ENCODE measurements at places on chromosomes 11 and 22.

DNA sequence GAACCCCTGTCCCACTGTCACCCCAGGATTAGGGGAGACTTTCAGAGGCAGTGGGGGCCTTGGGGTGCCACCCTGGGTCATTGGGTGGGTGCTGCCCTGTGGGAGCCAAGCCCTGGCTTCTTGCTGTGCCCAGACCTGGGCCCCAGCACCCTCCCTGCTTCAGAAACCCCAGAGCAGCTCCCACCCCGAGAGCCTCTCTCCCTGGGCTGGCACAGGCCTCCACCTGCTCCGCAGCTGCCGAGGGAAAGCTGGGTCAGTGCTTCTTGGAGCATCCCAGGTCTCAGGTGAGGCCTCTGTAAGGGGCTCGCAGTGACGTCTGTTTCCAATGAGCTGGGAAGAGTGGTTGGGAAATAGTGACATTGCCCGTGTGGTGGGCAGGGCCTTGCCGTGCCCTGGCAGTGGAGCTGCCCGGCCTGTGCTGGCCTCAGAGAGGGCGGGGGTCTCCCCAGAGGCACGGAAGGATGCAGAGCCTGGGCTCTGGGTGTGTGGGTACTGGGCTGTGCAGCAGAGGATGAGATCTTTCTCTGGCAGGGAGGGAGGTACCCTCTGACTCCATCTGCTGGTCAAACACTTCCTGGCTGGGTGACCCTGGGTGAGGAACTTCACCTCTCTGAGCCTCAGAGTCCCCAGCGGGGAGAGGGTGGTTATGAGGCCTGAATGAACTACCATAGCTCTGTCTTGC lies 23.0 kb downstream of the C22orf23 start:
- DNase-seq: no peak

DNA sequence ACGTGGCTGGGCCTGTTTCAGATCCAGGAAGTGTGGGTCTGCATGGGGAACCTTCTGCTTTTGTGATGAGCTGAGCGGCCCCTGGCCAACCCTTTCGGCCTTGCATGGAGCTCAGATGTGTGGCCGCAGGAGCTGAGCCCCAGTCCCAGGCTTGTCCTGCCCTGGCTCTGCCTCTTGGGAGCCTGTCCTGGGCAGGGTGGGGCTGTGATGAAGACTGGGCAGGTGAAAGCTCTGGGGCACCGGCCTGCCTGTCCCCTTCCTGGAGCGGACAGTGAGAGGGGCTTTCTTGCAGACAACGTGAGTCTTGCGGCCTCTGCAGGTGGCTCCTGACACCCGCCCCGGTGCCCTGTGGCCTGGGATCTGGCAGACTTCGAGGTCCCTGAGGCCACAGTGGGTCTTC lies 1296.6 kb downstream of the BRD1 start:
- no peak for DNase-seq

GRCh38 chr11:57386178-57386940 lies 4.1 kb downstream of the PRG2 start:
- no peak for DNase-seq

- no peak for DNase-seq
Observed at GRCh38 chr11:82303671-82304070, 430.0 kb downstream of the FAM181B start.

DNA sequence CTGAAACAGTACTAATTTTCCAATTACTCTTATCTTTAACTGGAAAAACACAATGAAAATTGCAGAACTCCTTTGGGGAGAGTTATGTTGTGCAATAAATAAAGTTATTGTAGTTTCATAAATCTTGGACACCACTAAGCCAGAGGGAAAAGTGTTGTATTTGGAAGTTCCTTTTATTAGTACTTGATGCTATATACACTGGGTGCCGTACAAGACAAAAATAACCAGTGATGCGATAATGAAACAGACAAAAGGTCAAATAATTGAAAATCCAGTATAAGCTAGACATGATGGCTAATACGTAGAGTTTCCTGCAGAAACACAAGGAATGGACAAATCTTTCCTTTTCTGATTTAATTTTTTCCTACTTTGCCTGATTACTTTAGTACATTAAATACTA lies 541.1 kb downstream of the ETS1 start:
- no peak for DNase-seq

DNA sequence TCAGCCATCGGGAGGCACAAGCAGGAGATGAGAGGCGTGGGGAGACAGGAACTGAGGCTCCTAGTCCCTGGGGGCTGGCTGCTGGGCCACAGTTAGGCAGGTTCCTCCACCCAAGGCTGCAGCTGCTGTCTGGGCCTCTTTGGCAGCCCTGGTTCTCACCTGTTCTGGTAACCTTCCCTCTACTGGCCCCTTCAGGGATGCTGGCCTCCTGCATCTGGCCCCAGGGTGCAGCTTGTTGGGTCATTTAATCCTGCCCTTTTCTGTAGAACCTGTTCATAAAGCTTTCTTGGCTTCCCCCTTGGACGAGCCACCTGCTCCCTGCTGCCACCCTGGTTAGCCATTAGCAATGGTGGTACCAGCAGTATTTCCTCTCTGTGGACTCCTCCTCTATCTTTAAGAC lies 5.5 kb downstream of the USH1C start:
- no peak for DNase-seq

GRCh38 chr11:15176646-15177163 lies 62.0 kb downstream of the INSC start:
- no peak for DNase-seq

- DNase-seq: no peak
Observed at GRCh38 chr11:4887591-4887990, 5.9 kb downstream of the OR51T1 start.

DNA sequence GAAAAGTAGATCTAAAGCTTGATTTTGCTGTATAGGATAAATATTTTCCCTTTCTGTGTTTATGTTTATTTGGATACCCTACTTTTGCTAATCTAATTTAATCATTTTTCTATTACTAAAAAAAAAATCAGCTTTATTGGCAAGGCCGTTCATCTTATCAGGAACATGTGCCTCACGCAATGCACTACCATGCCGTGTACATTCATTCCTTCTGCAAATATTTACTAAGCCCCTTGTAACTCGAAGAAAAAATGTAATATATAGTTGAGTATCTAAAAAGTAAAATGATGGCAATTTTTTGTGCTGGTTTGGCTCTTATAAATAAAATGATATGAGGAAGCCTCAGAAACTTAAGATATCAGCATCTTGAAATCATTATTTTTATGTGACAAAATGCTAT lies 8.9 kb downstream of the UVRAG start:
- no peak for DNase-seq

- DNase-seq: no peak
Observed at GRCh38 chr11:132719684-132720083, 812.6 kb downstream of the OPCML start.

DNA sequence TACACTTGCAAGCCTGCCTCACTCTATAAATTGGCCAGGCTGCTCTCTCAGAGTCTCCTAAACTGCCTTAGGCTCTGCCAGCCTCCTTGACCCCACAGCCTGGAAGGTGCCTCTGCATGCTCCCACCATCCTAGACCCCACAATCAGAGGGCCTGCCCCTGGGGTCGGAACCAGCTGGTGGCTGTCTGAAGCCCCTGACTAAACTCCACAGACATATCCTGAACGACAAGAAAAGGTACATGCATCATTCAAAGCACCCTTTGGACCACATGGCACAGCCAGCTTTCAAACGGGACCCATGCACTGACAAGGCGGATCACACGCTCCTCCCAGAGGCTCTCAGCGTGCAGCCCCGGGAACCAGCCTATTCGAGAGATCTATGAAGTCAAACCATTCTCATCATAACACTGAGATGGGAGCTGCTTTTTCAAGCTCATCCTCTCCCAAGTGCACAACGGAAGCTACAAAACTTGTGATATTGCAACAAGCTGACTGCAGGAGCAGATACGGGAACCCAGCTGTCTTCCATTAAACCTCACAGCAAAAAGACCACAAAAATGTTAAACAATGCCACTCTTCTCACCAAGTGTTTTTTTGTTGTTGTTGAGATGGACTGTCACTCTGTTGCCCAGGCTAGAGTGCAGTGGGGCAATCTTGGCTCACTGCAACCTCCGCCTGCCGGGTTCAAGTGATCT lies 8.1 kb downstream of the SHANK2 start:
- DNase-seq: no peak

DNA sequence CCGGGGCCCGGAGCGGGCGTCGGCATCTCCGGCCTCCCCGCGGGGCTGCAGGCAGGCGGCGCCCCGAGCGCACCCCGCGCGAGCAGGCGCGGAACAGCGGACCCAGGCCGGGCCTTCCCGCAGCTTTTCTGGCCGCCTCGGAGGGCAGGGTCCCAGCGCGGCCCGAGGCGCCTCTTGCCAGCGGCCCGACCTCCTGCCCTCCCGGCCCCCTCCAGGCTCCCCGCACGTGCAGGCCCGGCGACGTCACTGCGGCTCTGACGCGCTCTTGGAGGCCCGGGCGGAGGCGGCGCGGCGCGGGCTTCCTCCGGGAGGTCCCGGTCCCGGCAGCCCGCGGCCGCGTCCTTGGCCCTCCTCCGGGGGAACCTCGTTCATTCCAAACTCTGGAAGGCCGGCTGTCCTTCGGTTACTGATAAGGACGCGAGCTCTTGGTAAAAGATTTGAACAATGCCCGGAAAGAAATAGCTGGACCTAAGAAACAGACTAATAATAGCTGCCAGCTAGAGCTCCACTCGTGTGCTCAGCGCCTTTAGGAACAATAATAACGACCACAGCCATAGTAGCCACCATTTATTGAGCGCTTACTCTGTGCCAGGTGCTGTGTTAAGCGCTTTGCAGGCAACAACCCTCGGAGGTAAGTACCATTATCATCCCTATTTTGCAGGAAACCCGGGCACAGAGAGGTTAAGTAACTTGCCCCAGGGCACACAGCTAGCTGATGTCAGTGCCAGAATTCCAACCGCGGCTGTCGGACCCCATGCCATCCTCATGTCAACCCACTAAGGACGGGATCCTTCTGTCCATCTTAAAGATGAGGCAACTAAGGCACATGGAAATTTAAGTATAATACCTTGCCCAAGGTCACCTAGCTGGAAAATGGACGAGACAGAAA lies 39.1 kb upstream of the CREB3L1 start:
- DNase-seq: peak; percentile 83

GRCh38 chr11:46275964-46276641 lies 1.4 kb upstream of the CREB3L1 start:
- DNase-seq: no peak

- no peak for DNase-seq
Observed at GRCh38 chr22:43876866-43877509, 14.7 kb upstream of the SULT4A1 start.

DNA sequence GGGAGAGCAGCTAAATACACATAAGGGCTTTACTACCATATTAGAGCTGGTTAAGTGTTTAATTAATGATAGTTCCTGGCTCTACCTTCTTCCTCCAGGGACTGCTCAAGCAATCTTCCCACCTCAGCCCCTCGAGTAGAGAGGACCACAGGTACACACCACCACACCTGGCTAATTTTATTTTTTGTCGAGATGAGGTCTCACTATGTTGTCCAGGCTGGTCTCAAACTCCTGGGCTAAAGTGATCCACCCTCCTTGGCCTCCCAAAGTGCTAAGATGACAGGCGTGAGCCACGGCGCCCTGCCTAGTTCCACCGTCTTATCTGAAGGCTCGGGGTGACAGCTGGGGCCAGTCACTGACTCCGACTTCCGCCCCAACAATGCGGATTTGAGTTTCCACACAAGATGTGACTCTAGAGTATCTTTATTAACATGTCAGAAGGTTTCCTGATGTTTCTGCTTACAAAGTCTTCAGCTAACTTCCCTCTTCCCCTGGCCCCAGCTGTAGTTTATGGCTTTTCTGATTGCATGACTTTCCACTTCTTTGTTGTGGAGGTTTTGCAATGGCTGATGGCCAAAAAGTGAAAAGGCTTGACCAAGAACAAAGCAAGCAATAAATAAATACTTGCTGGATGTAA lies 16.8 kb downstream of the TPST2 start:
- no peak for DNase-seq

GRCh38 chr11:70577948-70578347 lies 179.6 kb downstream of the CTTN start:
- DNase-seq: no peak

DNA sequence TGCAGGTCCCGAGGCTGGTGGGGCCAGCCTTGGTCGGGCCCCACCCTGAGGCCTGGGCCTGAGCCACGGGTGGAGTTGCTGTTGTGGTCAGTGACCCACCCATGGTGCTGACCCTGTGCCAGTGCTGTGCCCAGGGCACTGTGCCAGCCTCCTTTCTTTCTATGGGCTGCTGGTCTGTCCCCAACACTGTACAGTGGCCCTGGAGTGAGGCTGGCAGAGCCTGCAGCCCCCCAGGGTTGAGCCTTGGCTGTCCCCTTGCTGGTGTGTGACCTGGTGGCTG lies 1235.7 kb downstream of the BRD1 start:
- no peak for DNase-seq

DNA sequence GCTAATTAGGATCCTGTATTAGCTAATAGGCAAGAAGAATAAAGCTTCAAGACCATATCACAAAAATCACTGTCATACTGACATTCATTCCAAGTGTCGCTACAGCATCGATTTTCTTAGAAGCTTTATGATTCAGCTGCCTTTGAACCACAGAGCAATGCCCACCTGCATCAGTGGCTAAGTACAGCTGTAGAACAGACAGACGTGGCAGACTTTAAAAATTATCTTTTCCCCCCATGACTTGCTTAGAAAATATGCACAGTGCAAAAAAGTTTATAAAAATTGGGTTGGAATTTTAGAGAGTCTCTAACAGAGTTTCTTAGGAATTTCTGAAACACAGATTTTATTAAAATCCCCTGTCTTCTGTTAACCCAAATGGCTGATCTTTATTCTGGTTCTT lies 120.8 kb downstream of the CADM1 start:
- DNase-seq: no peak

GRCh38 chr22:40666151-40666848 lies 13.0 kb upstream of the MCHR1 start:
- DNase-seq: no peak

DNA sequence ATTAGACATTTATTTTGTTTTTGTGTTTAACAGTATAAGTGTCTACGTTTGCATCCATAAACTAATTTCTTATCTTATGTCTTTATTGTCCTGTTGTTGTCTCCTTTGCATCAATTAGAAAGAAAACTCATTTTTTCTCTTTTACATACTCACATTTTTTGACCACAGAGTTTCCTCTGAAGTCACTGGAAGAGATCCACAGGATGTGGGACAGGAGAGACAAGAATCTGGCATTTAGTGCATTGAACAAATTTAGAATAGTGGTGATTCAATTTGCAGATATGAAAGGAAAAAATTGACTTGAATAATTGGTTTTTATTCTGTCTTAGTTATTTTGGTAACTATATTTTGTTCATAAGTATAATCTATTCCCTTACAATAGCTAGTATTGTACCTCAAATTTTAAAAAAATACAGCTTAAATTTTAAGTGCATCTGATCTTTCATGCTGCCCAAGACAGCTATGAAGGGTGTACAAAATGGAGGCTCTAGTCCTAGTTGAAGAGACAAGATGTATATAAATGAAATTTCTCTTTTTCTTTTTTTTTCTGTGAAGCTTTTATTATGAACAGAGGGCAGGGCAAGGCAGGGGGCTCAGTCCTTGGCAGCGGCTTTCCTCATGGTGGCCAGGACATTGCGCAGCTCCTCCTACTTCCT lies 24.4 kb downstream of the HORMAD2 start:
- DNase-seq: no peak

DNA sequence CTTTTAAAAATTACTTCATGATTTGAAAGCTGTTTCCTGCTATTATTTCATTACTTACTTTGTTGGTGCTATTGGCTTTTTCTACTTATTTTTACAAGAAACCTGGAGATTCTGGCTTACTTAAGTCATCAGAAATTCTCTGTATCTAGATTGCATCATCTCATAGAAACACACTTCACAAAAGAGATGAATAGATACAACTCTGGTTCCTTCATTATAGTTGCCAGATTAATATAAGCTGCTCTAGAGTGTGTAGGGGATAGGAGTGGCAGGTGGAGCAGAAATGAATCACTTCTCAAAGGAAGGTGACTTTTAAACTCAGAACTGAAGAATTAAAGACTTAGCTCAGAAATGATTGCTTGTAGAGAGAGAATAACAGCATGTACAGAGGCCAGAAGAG lies 20.0 kb downstream of the CYP2R1 start:
- no peak for DNase-seq

All from NCI-H526 (cell line).